Cortex of kidney (tissue), 1 donor: ENCODE measurements at places on chromosomes 5 and 9.

DNA sequence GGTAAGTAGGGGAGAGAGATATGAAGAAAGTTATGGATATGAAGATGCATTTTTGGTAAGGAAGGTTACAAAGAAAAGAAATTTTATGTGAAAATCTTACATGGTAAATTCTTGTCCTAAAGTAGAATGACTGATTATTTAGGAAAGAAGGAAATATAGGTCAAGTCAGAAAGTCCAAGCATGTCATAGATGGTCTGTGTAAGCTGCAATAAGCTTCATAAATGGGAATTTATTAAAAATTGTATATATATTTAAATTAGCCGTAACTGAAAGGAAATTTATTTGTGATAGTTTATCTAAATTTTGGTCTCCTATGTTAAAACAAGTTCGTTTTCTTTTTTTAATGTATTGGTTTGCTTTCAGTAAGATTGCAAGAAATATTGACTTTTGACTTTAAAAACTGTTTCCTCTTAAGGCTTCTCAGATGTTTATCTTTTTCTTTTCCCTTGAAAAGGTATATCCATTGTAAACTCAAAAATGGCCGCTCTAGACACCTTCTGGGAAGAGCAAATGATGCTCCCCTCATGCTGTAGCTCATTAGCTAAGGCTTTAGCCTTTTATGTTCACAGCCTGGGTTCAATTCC lies 46.8 kb upstream of the HAPLN1 start:
- DNase-seq, result no peak

DNA sequence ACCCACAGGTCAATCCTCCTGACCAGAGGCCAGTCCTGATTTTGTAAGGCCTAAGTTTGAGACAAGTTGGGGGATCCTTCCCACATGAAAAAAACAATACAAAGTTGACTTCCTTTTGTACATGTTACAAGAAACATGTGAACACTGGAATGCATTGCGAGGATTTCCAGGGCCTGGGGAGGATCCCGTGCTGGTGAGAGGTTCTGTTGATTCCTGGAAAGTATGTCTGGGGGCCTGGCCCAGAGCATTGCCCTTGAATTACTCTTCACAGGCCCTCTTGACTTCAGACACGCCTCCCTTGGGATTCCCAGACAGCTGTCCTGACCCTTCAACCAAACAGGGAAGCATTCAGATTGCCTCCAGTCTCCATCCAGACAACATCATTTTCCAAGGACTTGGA lies 234.2 kb upstream of the IRX2 start:
- no peak for DNase-seq

DNA sequence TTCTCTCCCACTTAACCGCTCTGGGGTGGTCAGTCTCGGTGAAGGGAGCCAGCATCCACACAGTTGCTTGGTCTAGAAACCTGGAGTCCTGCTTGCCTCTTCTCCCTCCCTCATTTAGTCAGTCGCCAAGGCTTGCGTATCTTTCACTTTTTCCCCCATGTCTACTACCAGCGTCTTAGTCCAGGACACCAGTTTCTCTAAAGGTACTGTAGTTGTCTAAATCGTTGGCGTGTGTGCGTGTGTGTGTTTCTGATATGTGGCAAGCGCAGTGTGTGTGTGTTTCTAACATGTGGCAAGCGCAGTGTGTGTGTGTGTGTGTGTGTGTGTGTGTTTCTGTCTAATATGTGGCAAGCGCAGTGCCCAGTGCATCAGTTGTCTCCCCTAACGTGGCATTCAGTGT lies 641 bp downstream of the ATP6V1G1 start:
- no peak for DNase-seq

- DNase-seq, result no peak
These were observed 54.5 kb upstream of the EQTN start for GRCh38 chr9:27351438-27351837.

GRCh38 chr9:101176384-101176783 lies 147.9 kb downstream of the PLPPR1 start:
- DNase-seq, result no peak

- no peak for DNase-seq
These were observed 1.9 kb upstream of the MTMR12 start for GRCh38 chr5:32314658-32315057.

- DNase-seq, result no peak
These were observed 5.6 kb downstream of the HOMER1 start for GRCh38 chr5:79508354-79508753.

DNA sequence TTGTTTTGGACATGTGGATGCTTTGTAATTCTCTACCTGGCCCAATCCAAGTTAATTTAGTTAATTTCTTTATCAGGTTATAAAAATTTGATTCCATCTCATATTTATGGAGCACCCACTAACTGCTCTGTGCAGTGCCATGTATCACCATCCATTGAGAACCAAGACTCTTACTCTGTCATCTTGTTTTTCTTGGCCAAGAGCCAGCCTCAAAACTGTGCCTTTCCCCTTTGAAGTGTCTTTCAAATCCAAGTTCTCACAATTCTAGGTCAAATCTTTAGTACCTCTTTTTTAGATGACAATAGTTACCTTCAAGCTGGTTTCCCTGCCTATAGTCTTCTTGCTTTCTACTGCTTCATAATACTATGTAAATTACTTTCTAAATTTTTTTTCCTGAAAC lies 3.2 kb downstream of the COMMD10 start:
- no peak for DNase-seq

DNA sequence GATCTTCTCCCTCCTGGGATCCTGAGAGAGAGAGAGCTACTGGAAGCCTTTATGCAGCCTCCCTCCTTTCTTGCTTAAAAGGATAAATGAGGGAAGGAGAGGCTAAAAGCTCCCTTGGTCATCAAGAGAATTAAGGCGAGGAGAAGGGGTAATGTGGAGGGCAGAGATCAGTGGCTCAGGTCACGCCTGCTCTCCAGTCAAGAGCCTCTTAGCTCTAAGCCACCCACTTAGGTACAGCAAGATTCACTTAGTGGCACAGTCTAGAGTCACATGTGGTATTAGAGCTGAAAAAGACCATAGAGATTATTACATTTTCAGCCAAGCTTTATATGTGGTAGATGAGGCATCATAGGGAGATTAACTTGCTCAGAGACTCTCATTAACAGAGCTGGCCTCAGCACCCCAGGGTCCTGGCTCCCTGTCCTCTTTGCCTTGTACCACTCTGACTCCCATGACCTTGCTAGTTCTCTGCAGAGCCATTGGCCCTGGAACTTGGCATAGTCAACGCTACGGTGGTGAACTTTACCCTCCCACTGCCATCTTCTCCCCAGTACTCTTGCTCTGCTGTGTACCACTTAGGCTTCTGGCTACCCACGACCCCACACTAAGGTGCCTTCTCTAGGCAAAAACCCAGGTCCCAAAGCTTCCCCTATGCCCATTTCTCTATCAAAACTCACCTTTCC lies 37.6 kb downstream of the MFAP3 start:
- DNase-seq, result no peak

- no peak for DNase-seq
These were observed 109.9 kb downstream of the EDIL3 start for GRCh38 chr5:84274585-84275468.

DNA sequence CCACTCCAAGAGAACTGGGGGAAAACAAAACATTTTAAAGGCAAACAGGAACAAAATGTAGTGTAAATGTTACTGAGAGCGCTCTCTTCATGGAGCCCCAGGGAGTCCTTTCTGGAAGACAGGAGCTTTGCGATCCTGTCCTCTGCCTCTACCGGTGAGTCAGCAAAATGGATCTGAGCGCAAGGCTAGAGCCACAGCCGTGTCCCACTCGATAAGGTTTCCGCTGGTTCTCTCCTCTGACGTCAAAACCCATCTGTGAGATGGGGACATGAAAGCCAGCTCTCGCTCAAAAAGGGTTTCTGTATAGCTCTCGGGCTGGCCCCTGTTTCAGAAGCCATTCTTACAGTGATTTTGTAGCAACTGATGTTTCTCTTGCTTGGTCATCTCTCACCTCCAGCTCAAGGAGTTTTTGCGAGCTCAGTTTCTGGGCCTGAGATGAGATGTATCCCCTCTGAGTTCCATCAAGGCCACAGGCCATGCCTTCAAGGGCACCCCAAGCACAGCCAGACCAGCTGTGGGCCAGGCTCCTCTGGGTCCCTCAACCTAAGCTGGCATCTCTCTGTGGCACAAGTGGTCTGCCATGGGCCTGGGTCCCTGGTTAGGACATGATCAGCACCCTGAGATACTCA lies 101.6 kb downstream of the FSTL4 start:
- no peak for DNase-seq

GRCh38 chr5:24804221-24804681 lies 159.5 kb upstream of the CDH10 start:
- no peak for DNase-seq

- DNase-seq, result no peak
These were observed 248.1 kb upstream of the NREP start for GRCh38 chr5:112004867-112005622.

GRCh38 chr5:154193283-154193682 lies 2.8 kb downstream of the GALNT10 start:
- DNase-seq, result no peak

- DNase-seq, result no peak
These were observed 34.2 kb upstream of the FBN2 start for GRCh38 chr5:128572051-128572929.

DNA sequence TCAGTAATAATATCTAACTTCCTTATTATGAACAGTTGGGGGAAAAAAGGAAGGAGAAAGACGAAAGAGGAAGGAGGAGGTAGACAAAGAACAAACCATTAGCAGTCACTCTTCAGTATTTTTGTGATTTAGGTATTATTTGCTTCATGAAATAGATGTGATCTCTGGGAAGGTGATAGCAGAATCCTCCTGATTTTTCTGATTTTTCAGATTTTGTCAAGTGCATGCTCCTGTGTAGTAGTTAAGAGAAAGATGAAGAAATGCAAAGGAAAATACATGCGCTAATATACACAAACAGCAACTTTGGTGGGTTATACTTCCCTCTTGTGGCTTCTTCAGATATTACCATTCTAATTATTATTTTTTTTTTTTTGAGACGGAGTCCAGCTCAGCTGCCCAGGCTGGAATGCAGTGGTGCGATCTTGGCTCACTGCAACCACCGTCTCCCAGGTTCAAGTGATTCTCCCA lies 31.6 kb downstream of the LMNB1 start:
- no peak for DNase-seq

- no peak for DNase-seq
These were observed 23.7 kb upstream of the HK3 start for GRCh38 chr5:176922817-176923216.

DNA sequence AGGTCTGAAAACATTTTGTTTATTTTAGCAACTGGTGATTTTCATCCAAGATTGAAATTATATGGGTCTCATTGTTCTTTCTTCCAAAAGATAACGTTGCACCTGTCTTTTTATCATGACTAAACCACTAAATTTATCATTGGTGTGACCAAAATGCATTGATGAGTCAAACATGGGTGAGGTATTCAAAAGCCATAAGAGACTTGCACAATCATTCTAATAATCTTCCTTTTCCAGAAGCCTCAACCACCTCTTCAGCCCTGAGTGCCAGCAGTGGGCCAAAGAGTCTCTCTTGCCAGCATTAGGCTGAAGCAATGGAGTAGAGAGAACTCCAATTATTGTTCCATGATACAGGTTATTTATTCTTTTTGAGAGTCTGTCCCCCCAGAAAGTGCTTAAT lies 198.9 kb downstream of the LURAP1L start:
- no peak for DNase-seq

- DNase-seq, result no peak
These were observed 15.1 kb downstream of the HNRNPK start for GRCh38 chr9:83964973-83965349.

GRCh38 chr5:97231025-97231636 lies 48.1 kb upstream of the RIOK2 start:
- DNase-seq, result no peak

DNA sequence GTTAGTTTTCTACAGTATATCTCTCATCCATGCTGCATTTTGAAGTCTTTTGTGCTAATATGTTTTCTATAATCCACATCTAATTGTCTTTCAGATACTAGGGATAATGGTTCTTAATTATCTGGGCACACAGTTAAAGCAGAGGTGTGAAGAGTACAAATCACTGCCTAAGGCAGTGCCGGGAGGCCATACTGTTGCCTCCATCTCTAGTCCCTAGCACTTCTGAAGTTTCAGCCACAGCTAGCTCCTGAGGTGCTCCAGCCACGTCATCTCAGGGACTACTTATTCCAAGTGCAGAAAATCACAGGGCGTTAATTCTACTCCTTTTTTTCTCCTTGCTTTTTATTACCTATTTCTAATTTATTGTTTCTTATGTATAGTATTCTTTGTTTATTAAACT lies 760.0 kb upstream of the FAM174A start:
- DNase-seq, result no peak

GRCh38 chr9:17695482-17695881 lies 116.6 kb downstream of the SH3GL2 start:
- no peak for DNase-seq

GRCh38 chr9:135906291-135907005 lies 898 bp downstream of the CAMSAP1 start:
- no peak for DNase-seq

- no peak for DNase-seq
These were observed 31.8 kb upstream of the FGF1 start for GRCh38 chr5:142717582-142718215.

DNA sequence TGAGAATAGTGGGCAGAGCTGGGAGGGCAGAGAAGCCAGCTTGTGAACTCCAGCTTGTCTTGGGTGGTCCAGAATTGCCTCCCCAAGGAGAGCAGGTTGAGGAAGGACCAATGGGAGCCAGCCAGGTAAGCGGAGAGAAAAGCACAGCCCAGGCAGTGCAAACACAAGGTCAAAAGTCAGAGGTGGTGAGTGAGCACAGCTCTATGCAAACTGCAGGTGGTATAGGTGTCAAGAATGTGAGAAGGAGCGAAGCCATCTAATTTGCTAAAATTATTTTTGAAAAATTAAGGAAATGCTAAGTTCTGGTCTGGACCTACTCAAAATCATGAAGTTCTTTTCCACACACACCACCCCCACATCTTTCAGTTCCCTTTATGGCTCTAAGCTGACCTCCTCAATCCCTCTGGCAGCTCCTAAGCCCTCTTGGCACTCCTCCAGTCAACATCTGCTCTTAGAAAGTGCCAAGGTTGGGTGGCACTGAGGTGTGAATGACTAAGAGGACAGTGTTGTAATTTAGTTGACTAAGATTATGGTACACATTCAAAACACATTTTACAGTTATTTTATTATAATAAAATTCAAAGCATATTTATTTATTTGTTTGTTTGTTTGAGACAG lies 6.6 kb upstream of the OTULINL start:
- DNase-seq, result no peak

DNA sequence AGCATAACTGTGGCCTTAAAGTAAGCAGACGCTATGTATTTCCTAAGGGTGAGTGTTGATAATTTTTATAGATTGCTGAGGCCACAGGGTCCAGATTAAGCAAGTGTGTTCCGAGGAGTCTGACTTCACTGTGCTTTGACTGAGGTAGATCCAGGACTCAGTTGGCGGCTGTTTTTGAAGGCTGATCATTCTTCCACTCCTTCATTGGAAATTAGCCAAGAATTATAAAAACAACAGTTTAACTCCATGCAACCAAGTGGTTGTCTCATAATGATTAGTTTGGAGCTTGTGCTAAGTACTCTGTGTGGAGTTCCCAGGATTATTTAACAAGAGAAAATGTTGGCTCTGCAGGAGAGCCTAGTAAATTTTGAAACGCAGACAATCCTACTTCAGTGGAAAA lies 19.1 kb downstream of the IQGAP2 start:
- DNase-seq, result no peak

- DNase-seq, result no peak
These were observed 67.5 kb upstream of the ACTBL2 start for GRCh38 chr5:57550132-57550531.

GRCh38 chr9:118961857-118962256 lies 407.4 kb downstream of the BRINP1 start:
- DNase-seq, result no peak
